ENCODE measurements at places on chromosomes 2 and 18. TPM values are rescaled to one million over a fixed set of nuclear protein-coding genes. Genes with fewer than 3 reads are reported as not detected.

- no peak for DNase-seq
- H3K27ac ChIP-seq, result no peak overlapping the region
- H3K36me3 ChIP-seq, result no peaks in the 10 kb centered on the region
- peaks cover 2% of the 10 kb centered on the region for H3K4me1 ChIP-seq
Observed at GRCh38 chr2:173053043-173053699, 22.5 kb upstream of the MAP3K20 start.

DNA sequence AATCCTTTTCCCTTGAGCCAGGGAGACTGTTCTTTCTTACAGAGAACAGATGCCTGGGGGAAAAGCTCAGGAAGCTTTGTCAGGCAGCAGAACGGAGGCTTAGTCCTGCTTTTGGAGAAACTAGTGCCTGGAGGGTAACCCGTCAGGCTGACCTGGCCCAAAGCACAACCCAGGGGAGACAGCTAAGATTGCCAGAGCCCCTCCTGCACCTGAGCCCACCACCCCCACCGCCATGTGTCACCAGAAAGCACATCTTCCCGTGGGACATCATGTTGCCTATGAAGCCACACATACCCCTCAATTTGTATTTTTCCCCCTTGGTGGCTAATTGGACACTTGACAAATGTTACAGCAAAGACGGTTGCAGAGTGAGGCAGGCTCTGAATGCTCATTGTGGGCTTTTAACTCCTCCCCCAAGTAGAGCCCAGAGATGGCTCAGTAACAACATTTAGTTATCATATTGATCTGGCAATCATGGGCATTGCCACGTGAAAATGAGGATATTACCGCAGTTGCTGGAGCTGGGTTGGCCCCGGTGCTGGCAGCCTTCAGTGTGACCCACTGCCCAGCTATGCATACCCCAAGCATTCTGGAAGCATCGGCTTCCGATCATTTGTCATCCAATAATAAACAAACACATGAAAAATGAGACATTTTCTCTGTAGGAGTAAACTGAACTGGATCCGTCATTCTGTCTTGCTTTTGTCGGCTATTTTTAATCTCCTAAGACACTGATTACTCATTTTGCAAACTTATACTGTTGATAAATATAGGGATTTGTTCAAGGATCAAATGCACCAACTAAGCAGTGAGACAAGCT is 229.5 kb downstream of the ATAD2B start:
- DNase-seq, result no peak
- peaks cover 64% of the 10 kb centered on the region for H3K36me3 ChIP-seq
- no peak overlapping the region for H3K27ac ChIP-seq
- no peak overlapping the region for H3K4me3 ChIP-seq
- peaks cover 11% of the 10 kb centered on the region for H3K4me1 ChIP-seq

DNA sequence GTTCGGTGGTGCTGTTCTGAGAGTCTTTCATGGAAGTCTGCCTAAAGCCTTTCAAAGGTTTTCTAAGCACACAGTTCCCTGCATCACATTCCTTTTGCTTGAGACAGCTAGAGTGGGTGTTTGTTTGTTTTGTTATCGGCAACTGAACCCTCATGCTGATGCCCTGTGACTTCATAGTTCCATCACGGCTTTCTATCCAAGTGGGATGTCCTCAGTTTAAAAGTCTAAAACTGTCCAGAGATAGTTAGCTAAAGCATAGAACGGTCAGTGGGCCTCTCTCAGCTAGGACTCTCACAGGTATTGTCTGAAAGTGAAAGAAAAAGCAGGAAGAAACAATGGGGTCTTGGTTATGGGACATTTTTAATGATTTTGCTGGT is 337.3 kb downstream of the OSR1 start:
- no peaks in the 10 kb centered on the region for H3K36me3 ChIP-seq
- no peak overlapping the region for H3K4me3 ChIP-seq
- H3K4me1 ChIP-seq, result no peaks in the 10 kb centered on the region
- H3K27ac ChIP-seq, result no peak overlapping the region
- no peaks in the 10 kb centered on the region for H3K27me3 ChIP-seq
- no peak for DNase-seq

TIGD1 gene
- 5.1 TPM for total RNA-seq

DNA sequence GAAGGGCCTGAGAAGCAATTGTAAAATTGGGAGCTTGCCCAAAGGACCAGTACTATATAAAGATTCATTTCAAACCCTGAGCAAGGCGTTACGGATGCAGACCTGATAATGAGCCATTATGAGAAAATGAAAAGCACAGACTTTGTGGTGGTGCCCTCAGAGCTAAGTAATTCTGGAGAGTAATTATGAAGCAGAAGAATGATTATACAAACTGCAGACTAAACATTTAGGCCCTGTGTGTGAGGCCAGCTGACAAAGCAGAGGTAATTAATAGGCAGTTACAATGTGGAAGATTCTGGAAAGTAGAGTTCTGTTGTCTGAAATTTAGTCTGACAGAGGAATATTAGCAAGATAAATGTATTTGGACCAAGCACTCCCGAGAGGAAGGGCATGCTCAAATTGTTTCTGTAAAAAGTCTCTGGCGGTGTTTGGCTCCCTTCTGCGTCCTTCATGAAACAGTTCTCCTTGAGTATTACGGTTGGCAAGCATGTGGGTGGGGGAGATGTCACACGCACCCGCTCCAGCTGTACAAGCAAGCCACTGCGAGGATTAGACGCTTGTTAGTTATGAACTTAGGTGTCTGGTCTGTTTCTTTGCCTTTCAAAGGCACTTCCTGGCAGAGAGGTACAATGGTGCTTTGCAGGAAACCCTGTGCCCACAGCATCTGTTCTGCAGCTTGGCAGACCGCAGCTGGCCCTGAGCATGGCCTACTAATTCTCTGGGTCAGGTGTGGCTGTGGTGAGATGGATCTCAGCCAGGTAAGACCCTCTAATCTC is 45.5 kb downstream of the CDC42EP3 start:
- no peaks in the 10 kb centered on the region for H3K36me3 ChIP-seq
- H3K4me3 ChIP-seq, result no peak overlapping the region
- no peaks in the 10 kb centered on the region for H3K27me3 ChIP-seq

DNA sequence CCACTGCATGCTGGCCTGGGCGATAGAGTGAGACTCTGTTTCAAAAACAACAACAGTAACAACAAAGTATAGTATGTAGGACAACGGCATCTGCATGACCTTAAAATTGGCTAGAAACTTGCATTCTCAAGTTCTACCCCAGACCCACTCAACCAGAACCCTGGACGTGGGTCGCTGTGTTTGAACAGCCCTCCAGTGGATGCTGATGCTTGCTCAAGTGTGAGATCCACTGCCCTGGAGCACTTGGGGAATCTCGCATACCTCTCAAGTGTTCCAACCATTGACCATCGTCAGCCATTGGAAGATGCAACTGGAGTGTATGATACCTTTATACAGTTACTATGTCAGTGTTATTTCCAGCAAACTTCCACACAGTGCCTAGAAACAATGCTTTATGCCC is 435.9 kb downstream of the DCDC2C start:
- H3K27me3 ChIP-seq, result no peaks in the 10 kb centered on the region
- H3K4me3 ChIP-seq, result no peak overlapping the region
- H3K27ac ChIP-seq, result no peak overlapping the region
- no peak for DNase-seq

THSD7B gene
- 0.93 TPM for total RNA-seq

DNA sequence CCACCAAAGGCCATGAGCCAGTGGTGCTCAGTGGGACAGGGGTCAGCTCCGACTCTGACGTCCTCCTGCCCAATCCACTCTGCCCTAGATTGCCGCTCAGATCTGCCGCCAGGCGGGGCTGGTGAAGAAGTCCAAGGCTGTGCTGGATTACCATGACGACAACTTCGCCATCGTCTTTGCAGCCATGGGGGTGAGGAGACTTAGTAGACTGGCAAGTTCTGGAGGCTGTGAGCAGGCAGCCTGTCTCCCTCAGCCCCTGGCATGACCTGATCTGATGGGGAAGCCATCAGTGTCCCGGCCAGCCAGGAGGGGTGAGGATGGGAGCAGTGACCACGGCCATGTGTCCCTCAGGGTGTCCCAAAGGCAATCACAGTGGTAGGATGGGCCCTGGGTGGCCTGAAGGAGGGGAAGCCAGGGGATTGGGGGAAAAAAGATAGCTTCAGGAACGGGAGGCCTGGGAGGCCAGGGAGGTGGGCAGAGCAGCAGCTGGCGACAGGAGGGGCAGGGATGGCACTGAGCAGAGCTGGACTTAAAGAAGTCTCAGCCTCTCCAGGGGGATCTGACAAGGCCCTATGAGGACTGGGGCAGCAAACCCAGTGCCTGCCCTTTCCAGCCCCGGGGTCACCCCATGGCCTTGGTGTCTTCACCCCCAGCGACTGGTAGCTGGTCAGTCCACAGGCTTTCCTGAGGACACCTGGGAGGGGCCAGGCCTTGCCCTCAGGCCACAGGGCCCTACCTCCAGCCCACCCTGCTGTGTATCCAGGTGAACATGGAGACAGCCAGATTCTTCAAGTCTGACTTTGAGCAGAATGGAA is 17.4 kb upstream of the ANKRD53 start:
- H3K27me3 ChIP-seq, result peaks cover 56% of the 10 kb centered on the region
- H3K36me3 ChIP-seq, result no peaks in the 10 kb centered on the region
- no peak overlapping the region for H3K4me3 ChIP-seq
- no peak overlapping the region for H3K27ac ChIP-seq
- no peak for DNase-seq

GRCh38 chr2:55144922-55145820 is 86.9 kb downstream of the CLHC1 start:
- no peaks in the 10 kb centered on the region for H3K27me3 ChIP-seq
- peaks cover 3% of the 10 kb centered on the region for H3K4me1 ChIP-seq
- H3K36me3 ChIP-seq, result no peaks in the 10 kb centered on the region

- H3K27me3 ChIP-seq, result no peaks in the 10 kb centered on the region
- no peaks in the 10 kb centered on the region for H3K4me1 ChIP-seq
- H3K36me3 ChIP-seq, result no peaks in the 10 kb centered on the region
- no peak overlapping the region for H3K4me3 ChIP-seq
Observed at GRCh38 chr2:117775703-117776219, 38.7 kb upstream of the DDX18 start.

GRCh38 chr2:38037757-38038621 is 38.0 kb downstream of the CYP1B1 start:
- H3K4me1 ChIP-seq, result peaks cover 8% of the 10 kb centered on the region
- DNase-seq, result peak; percentile 71

DNA sequence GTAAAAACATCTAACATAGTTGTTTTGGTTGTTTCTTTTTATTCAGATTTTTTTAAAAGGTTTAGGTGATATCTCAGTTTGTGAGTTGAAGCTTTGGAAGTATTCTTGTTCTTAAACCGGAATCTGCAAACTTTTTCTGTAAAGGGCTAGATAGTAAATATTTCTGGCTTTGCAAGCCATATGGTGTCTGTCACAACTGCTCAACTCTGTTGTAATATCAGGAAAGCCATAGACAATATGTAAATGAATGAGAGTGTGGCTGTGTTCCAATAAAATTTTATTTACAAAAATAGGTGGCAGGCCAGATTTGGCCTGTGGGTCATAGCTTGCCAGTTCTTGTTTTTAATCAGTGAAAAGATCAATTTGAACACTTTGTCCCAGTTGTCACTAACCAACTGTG is 134.1 kb downstream of the CNTNAP5 start:
- no peak overlapping the region for H3K4me3 ChIP-seq
- H3K27me3 ChIP-seq, result no peaks in the 10 kb centered on the region
- no peak overlapping the region for H3K27ac ChIP-seq
- H3K36me3 ChIP-seq, result no peaks in the 10 kb centered on the region
- H3K4me1 ChIP-seq, result no peaks in the 10 kb centered on the region
- DNase-seq, result no peak

GRCh38 chr2:241946306-241947003 is 76.9 kb downstream of the RTP5 start:
- H3K27ac ChIP-seq, result no peak overlapping the region
- H3K36me3 ChIP-seq, result no peaks in the 10 kb centered on the region
- no peak overlapping the region for H3K4me3 ChIP-seq
- no peaks in the 10 kb centered on the region for H3K27me3 ChIP-seq
- H3K4me1 ChIP-seq, result peaks cover 25% of the 10 kb centered on the region

KCNIP3 gene
- total RNA-seq, result 5.8 TPM
